ENCODE measurements at places on chromosomes 1 and 21.

- no peak for DNase-seq
Measured at GRCh38 chr1:229751610-229752009, 125.6 kb downstream of the URB2 start.

GRCh38 chr1:206579747-206580437 is 32.4 kb downstream of the EIF2D start:
- no peak for DNase-seq

DNA sequence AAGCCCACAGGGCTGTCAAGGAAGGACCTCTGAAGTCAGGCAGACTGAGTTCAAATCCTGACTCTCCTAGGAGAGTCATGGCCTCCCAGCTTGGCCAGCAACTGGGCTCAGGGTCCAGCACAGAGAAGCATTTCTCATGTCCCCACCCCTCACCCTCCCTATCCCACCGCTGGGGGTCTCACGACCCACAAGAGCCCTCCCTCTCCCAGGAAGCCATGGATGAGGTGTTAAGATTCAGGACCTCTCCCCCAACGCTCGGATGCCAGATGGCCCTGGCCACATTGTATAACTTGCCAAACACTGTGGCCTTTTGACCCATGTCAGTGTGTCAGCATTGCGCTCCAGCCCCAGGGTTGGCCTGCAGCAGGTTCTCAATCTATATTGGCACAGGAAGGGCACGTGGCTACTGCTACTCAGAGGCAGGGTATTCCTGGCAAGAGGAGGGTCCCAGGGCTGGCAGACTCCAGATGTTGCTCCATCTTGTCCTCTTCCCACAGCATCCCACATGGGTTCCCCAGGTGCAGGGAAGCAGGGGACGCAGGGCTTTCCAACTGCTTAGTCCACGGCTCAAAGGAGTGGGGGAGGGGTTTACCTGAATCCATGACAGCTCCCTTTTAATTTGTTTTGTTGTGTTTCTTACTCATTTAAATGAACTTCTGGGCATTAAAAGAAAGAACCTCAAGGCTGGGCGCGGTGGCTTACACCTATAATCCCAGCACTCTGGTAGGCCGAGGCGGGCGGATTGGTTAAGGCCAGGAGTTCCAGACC is 10.5 kb downstream of the SLC2A1 start:
- no peak for DNase-seq

DNA sequence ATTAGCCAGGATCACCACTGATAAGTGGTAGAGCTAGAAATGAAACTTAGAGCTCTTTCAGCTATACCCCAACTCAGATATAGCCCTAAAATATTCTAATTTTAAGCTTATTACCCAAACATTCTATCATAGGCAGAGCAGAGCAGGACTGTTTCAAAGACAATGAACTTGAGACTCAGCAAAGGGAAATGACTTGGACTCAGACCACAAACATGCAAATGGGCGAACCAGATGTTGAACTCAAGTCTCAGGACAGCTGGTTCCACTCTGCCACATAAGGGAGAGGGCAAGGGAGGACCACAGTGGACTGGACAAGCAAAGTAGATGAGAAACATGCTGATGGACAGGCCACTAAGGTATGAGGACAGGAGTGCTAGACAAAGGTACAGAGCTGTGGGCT is 315.3 kb downstream of the OMA1 start:
- no peak for DNase-seq

DNA sequence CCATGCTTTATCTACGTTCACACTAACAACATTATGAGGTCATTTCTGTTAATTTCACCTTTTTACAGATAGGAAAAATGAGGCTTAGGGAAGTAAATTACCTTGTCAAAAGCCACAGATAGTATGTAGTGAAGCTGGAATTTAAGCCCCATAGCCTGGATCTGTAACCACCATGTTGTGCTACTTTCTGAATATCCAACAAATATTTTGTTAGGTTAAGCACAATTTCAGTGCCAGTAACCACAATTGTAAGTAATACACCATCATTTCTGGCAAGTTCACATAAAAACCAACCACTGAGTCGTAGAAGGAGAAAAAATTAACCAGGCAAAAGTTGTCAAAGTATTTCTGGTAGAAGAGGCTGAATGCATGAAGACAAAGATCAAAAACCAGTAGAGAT is 593.1 kb upstream of the CAMK1G start:
- no peak for DNase-seq
